ENCODE measurements at places on chromosomes 16 and 17.

DNA sequence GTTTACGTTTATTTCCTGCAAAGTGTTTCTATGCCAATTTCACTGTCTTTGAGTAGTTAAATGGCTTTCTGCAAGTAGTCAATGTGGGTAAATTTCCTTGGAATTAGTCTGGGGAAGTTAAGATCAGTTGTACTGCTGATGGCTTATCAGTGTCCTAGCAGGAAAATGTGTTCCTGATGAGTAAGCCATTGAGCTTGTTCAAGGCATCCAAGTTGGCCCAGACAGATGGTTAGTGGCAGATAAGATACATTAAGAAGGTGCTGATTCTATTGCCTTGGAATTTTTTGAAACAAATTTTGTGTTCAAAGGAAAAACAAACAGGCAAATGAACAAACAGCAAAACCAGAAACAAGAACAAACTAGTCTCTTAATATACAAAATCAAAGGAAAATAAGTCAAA, 258.4 kb downstream of the MAP2K6 start:
- DNase-seq, result no peak

DNA sequence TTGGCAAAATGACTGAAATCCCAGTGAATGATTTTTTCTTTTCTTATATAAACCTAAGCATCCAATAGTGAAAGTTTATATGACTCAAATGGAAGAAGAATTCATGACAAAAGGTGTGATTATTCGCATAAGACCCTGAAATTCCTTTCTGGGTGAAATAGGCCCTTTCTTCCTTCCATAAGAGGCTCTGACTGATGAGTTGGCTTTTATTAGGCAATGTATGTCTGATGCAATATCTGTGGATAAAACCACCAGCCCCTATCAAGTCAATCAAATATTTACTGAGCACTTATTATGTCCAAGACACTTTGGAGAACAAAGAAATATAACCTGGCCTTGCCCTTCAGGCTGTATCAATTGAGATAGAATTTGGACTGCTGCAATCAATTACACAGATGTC, 316.6 kb downstream of the CDH13 start:
- no peak for DNase-seq

DNA sequence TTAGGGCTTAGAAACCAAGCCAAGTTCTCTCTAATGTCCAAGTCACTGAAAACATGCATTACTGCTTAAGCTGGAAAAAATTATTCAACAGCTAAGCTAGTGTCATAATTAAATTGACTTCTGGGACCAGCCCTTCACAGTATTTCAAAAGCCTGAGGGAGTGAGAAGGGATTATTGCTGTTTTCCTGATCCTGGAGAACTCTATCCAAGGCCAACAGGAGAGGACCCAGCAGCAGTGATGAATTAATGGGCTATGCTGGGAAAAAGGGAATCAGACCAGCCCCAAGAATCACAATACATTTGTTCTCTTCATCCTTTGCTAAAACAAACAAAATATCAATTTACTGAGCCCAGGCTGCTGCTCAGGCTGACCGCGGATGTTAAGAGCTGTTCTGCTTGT, 34.5 kb upstream of the CLEC3A start:
- no peak for DNase-seq

GRCh38 chr16:17885659-17886207, 415.0 kb upstream of the XYLT1 start:
- DNase-seq, result no peak

DNA sequence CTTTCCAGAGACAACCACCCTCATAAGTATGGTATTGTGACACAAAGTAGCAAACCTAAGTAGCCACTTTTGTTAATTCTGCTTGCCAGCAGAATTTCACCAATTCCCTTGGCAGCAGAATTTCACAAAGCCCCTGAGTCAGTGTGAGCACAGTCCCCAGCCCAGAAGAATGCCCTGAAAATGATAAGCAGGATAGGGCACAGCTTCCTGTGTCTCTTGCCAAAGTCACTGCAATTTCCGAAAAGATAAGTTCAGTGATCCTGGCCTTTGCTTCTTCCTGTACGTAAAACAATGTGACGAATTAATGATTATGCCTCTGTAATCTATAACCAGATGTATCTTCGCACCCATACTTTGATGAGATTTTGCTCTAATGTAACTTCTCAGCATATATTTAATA, 16.0 kb upstream of the WIPF2 start:
- no peak for DNase-seq
